ENCODE measurements at places on chromosomes 13 and 19.

GRCh38 chr13:78393286-78394142, 209.8 kb downstream of the POU4F1 start:
- no peak for DNase-seq

- DNase-seq, result no peak
Observed at GRCh38 chr13:103605546-103606326, 539.5 kb upstream of the SLC10A2 start.

- no peak for DNase-seq
Observed at GRCh38 chr19:46928951-46929350, 68.2 kb downstream of the ARHGAP35 start.

DNA sequence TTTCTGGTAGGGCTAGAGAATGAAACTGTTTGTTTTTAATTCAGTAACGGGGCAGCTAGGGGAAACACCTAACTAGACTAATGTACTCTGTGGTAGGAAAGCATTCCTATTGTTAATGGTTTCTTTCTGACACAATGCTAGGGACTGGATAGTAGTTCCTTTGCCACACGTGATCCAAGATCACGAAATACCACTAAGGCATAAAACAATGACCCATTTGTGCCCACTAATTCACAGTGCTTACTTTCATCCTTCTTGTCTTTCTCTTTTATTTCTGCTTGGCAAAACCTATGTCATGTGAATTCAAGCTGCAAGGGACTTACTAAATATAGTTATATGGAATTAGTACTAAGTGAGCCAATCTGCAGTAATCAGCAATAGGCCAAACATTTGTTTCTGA, 834.1 kb upstream of the SLITRK6 start:
- no peak for DNase-seq

GRCh38 chr19:51119101-51119500, 5.6 kb upstream of the SIGLEC9 start:
- DNase-seq, result no peak

DNA sequence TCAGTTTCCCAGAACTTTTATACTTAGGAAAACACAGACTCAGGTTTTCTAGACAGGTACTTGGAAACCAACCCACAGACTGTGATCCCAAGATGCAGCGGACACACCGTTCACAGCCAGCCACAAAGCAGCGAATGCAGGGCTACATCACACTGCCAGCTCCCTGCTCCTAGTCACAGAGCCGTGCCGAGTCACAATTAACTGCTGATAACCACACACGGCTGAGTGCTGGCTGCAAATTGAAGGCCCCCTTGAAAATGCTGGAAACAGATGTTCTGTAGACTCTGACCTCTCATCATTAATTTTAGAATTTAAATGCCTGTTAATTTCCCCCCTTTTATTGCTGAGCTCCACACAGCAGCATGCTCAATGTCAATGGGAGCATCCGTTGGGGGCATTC, 78.6 kb upstream of the SIAH3 start:
- DNase-seq, result no peak

DNA sequence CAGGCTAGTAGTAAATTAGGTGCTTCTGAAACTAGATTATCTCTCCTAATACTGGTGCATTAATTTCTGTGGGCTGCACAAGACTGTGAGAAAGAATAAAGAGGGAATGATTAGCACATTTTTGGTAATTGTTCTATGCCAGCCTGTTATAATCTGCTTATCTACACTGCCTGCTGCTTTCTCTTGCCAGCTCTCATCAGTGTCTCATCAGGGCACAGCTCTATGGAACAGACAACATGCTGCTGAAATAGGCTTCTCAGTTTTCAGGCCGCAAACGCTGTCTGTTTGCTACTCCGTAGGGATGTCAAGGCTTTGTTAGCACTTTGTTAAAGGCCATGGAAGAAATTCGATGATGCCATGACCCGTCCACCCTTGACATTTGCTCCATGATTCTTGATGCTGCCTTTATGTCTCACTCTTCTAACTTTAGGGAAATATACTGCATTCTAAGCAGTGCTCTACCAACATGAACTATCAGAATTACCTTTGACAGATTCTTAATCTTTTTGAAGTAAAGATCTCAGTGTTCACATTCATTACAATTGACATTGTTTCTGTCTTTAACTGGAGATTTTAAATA, 84.0 kb upstream of the PRR20A start:
- DNase-seq, result no peak

GRCh38 chr19:41224632-41225031, 5.6 kb downstream of the AXL start:
- DNase-seq, result no peak

GRCh38 chr13:31882794-31883193, 143.5 kb downstream of the RXFP2 start:
- DNase-seq, result no peak

DNA sequence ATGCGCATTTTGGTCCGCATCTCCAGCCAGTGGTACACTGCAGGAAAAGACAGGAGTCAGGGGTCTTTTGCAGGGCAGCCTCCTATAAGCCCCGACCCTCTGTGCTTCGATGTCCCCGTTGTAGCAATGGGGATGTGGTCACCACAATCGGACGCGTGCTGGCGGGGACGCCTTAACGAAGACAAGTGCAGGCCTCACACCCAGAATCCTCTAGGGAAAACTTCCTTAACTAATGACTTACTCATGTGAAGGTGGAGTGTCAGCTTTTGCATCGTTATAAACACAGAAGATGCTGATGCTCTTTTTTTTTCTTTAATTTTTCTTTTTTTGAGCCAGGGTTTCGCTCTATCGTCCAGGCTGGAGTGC, 22.1 kb downstream of the VASP start:
- DNase-seq, result no peak

GRCh38 chr19:49677901-49678674, 1.0 kb downstream of the PRMT1 start:
- DNase-seq, result peak; percentile 76

- no peak for DNase-seq
Observed at GRCh38 chr13:55661505-55661904, 1479.2 kb upstream of the PRR20A start.

GRCh38 chr13:64723724-64724123, 2506.4 kb downstream of the PCDH9 start:
- no peak for DNase-seq

- DNase-seq, result no peak
Observed at GRCh38 chr13:91144054-91144453, 203.4 kb upstream of the MIR17HG start.
